ENCODE measurements at places on chromosomes 11 and 22.

DNA sequence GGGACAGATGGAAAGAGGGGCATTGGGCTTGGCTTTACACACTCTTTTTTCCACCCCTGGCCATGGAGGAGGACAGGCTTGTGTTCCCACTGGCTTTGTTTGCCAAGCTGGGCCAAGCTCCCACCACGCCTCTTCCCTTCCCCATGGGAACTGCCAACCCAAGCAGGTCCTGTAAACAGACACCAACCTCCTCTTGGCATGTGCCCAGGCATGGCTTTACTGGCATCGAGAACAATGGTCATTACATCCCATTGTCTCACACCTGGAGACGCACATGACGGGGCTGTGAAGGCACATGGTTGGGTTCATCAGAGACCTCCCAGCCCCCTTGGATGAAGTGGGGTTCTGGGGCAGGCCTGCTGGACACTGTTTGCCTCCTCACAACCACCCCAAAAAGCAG is 11.7 kb downstream of the SEC14L3 start:
- DNase-seq: no peak

GRCh38 chr22:47200273-47201051 is 438.0 kb downstream of the TBC1D22A start:
- no peak for DNase-seq

DNA sequence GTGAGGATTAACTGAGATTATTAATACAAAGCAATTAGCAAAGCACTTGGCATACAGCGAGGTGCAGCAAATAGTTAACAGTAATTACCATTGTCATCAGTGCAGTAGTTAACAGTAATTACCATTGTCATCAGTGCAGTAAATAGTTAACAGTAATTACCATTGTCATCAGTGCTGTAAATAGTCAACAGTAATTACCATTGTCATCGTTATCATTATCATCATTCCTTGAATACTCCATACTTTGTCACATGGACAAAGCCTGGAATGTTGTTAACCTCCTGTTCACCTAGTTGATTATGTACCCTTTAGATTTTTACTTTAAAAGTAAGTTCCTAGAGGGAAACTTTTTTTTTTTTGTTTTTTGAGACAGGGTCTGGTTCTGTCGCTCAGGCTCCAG is 19.5 kb upstream of the LYVE1 start:
- DNase-seq: no peak

- no peak for DNase-seq
Measured at GRCh38 chr11:30573951-30574350, 12.2 kb downstream of the MPPED2 start.

- no peak for DNase-seq
Measured at GRCh38 chr11:16526947-16527346, 170.6 kb upstream of the SOX6 start.

- no peak for DNase-seq
Measured at GRCh38 chr22:27213294-27213693, 555.9 kb downstream of the MIAT start.

DNA sequence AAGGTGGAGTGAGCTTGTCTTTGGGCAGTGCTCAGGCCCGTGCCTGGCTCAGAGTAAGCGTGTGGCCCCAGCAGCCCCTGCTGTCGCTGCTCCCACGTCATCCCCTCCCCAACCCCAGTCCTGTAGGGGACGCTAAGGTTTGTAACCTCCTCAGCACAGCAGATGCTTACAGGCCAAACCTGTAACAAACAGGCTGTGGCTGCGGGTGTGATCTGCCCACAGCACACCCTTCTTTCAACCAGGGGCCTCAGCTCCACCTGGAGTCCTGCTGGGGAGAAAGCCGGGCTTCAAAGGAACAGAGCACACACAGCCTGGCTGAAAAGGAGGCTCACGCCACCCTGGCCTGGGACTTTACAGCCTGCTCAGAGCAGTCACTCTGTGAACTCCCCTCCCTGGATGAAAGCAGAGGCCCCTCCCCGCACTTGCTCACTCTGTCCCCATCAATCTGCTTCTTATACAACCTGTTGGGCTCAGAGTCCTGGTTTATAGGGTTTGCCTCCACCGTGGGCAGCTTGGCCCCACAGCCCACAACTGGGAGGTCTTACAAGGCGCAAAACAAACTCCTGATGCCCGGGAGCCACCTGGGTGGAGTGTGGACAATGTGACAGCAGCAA is 54.3 kb downstream of the SCUBE1 start:
- no peak for DNase-seq

- no peak for DNase-seq
Measured at GRCh38 chr11:844693-845644, 2.3 kb downstream of the TSPAN4 start.

DNA sequence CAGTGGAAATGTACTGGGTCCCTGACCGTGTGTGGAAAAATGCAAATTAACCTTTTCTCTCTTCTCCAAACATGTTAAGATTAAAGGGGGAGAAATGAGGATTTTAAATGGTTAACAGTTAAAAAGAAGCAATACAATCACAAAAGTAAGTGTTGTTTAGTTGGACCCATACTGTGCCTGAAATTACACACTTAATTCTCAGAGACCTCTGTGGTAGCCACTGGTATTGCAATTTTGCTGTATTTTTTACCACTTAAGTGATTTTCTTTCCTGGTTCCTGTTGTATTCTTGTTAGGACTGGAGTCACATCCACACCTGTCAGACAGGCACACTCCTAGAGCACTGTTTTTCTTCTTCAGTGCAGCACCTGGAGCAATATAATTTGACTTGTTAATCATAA is 179.6 kb upstream of the PDGFD start:
- DNase-seq: no peak

GRCh38 chr22:25102722-25103121 is 96.9 kb upstream of the CRYBB3 start:
- DNase-seq: no peak

- DNase-seq: no peak
Measured at GRCh38 chr22:44586351-44586990, 88.4 kb upstream of the RTL6 start.

- no peak for DNase-seq
Measured at GRCh38 chr11:15104166-15104565, 10.6 kb upstream of the INSC start.

DNA sequence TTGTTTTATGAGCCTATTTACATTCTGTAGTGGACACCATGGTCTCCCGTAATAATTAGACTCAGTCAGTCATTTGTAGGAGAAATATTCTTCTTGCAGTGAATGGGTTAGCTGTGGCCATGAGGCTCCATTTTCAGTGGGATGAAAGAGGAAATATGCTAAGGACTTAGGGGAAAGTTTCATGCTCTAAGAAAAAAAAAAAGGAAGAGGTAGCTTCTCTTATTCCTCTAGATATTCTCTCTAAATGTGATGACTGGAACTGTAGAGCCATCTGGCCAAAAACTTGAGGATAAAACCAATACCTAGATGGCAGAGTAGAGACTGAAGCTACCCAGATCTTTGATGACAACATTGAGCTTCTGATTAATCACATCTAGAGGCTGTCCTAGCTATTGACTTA is 75.8 kb upstream of the SESN3 start:
- DNase-seq: no peak

DNA sequence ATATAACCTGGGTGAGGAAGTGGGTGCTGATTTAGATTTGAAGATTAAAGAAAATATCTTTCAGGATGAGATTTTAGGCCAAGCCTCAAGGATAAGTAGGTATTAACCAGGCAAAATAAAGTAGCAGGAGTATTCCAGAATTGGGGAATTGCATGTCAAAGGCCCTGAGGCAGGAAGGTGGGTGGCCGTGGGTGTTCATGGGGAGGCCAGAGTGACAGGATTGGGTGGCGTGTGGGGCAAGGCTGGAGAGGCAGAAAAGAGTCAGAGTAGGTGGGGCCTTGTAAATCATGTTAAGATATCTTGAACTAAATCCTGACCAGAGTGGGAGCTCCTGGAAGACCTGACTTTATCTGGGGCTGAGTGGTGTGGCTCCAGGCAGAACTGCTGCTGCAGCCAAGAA is 19.7 kb upstream of the WT1 start:
- DNase-seq: no peak

- no peak for DNase-seq
Measured at GRCh38 chr11:110564676-110565356, 135.1 kb downstream of the FDX1 start.

GRCh38 chr11:72352859-72353551 is 81.3 kb downstream of the CLPB start:
- no peak for DNase-seq

DNA sequence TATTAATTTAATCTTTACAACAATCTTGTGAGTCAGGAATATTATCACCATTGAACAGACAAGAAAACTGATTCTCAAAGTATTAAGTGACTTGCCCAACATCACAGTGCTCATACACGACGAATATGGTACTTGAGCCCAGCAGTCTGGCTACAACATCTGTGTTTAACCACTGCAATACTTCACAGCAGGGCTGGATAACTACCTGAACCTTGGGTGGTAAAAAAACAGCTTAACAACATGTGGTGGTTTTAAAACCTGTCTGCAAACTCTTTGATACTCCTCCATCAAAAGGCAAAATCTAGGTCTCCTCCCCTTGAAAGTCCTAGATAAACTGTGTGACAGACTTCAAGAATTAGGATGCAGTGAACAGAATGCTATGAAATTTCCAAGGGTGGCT is 424.6 kb upstream of the CADM1 start:
- no peak for DNase-seq

- peak; percentile 33 for DNase-seq
Measured at GRCh38 chr11:15006139-15006759, 34.1 kb upstream of the CALCA start.

GRCh38 chr11:119509969-119510401 is 87.0 kb upstream of the THY1 start:
- DNase-seq: no peak

DNA sequence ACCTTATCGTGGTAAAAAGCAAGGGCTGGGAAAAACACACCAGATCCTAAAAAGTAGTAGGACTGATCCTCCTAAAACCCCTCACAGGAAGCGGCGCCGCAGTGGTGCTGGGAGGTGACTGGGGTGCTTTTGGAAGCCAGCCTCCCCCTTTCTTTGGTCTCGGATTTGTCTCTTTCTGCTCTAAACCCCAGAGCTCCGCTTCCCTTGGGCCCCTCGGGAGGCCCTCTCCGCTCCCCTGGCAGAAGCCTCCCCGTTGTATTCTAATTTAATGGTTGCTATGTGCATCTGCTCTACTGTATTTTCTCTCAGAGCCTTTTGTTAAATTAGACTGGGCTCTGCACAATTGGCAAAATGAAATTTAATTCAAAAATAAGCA is 587.7 kb downstream of the OPCML start:
- DNase-seq: no peak

DNA sequence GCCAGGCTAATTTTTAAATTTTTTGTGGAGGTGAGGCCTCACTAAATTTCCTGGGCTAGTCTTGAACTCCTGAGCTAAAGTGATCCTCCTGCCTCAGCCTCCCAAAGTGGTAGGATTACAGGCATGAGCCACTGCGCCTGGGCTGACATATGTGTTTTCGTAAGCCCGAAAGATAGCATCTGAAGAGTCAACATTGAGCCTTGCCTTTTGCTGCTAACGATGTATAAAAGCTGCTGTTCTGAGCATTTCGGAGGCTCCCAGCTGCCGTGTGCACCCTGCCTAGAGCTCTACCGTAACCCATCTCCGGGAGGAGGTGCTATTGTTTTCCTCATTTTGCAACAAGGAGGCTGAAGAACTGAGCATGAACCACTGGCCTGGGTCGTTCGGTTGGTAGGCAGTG is 18.1 kb upstream of the PPP6R3 start:
- DNase-seq: no peak

- no peak for DNase-seq
Measured at GRCh38 chr11:69148806-69149205, 6.9 kb upstream of the SMIM38 start.

GRCh38 chr11:94036096-94036495 is 14.9 kb downstream of the HEPHL1 start:
- DNase-seq: no peak

- DNase-seq: no peak
Measured at GRCh38 chr11:1936072-1936780, 10.9 kb upstream of the MRPL23 start.

DNA sequence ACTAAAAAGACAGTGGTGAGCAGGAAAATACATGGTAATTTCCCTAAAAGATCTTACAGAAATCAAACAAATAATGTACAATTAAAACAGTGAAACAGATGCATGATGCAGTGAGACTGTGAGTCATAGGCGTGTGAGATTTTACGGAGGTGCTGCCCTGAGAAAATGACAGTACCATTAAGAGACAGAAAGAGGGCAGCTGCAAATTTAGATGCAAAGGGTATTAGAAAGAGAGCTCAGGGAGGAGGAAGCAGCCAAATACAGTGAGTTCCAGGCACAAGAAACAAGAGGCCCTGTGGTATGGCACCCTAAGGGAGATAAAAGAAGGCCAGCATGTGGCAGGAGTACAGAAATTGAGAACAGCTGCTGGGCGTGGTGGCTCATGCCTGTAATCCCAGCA is 88.5 kb upstream of the FIBIN start:
- no peak for DNase-seq

GRCh38 chr11:2484576-2485125 is 39.8 kb downstream of the KCNQ1 start:
- DNase-seq: no peak

GRCh38 chr11:66607126-66607834 is 9.2 kb upstream of the RBM14 start:
- no peak for DNase-seq

GRCh38 chr11:59841514-59841913 is 3.8 kb downstream of the CBLIF start:
- DNase-seq: no peak

DNA sequence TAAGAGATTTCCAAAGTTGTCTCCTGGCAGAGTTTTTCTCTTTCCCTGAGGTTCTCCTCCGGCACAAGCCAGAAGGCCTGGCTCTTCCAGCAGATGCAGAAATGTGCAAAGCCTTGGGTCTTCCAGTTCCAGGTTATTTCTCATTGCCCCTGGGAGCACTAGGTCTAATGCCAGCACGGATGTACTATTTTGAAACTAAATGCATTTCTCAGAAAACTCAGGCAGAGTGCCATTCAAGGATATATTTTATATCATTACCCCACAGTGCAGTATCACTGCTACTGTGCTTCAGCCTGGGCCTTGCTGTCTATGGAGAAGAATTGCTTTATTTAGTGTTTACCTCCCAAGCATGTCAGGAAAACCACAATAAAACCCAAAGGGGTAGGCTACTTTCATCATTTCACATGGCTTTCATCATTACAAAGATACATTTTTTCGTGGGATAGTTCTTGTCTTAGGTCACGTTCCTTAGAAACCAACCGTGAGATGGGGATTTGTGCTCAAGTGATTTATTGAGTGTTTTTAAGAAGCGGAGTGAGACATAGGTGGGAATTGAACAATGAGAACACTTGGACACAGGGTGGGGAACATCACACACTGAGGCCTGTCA is 22.4 kb upstream of the FZD4 start:
- no peak for DNase-seq

DNA sequence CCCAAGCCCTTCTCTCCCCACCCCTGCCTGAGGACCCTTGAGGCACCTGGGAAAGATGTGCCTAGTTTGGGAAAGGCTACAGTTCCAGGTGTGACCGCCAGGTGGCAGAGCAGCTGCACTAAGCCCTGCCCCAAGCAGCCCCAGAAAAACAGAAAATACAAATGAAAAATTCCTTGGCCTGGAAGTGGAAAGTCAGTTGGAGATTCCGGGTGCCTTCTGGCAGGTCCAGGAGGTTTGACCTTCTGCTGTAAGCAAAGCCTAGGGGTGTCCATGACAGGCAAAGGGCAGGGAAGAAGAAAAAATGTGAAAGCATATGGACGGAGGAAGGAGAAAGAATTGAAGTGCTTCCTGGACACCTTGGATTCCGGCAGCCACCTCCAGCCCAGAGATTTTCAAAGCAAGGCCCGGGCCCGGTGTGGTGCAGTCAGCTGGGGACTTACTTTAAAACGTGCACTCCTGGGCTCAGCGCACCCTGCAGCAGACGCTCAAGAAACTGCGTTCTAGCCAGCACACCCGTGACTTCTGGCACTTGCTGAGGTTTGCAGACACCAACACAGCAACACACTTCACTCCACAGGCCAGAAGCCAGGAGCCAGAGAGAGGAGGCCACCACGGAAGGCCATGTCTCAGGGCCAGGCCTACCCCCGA is 37.3 kb upstream of the SLC22A12 start:
- no peak for DNase-seq
